ENCODE measurements at places on chromosomes 3 and 15.

GRCh38 chr15:67805008-67805665 lies 20.2 kb upstream of the SKOR1 start:
- no peak for DNase-seq

DNA sequence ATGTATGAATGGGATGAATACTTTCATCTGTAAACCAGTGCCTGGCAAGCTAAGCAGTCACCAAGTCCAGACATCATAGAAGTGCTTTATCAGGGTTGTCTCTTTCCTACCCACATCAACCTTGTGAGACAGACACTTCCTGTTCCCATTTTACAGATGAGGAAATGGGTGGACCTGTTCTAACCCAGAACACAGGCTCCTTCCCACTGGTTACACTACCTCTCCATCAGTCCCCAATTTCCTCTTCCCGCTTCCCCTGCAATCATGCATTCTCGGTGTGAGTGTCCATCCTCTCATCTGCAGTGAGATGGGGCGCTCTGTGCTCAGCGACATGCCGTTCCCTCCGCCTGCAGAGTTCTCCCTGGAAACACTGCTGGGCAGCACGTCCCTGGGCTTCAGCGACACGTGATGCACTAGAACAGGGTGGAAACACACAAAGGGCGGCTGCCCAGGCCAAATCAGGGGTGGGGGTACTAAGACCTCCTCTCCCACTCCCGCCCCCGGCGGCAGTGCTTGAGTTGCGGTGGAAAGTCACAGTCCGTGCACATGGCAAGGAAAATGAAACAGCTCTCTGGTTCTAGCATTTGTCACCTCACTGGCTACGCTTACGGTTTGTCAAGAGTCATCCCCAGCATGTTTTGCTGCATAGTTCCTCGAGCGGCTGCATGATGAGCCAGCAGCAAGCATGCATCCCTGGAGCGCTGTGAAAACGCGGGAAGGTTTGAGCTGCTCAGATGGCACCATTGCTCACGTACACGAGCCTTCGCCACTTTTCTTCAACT lies 201.1 kb downstream of the ADAMTS17 start:
- no peak for DNase-seq

- no peak for DNase-seq
These were observed 89.3 kb upstream of the LINGO1 start for GRCh38 chr15:77721963-77722362.

DNA sequence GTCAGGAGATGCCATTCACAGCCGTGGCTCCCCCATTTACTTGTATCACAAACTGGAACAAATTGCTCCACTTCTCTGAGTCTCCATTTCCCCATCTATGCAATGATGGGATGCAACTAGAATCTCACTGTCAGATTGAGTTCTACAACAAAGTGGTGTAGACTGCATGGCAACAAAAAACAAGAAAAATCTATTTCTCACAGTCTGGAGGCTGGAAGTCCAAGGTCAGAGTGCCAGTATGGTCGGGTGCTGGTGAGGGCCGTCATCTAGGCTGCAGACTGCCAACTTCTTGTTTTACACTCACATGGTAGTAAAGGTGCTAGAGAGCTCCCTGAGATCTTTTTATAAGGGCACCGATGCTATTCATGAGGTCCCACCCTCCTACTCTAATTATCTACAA lies 158.4 kb upstream of the BCL6 start:
- DNase-seq = no peak

GRCh38 chr3:162368417-162368816 lies 871.8 kb downstream of the OTOL1 start:
- no peak for DNase-seq

- DNase-seq = no peak
These were observed 49.4 kb downstream of the DPH6 start for GRCh38 chr15:35496585-35496984.
